Omental fat pad (tissue), 4 donors: ENCODE measurements at places on chromosomes 7 and 10. TPM values are rescaled to one million over a fixed set of nuclear protein-coding genes. Genes with fewer than 3 reads are reported as not detected.

- no peak for DNase-seq
Measured at GRCh38 chr10:112307358-112308124, 24.3 kb downstream of the TECTB start.

- DNase-seq = no peak
Measured at GRCh38 chr7:86911659-86912058, 147.8 kb downstream of the ELAPOR2 start.

DNA sequence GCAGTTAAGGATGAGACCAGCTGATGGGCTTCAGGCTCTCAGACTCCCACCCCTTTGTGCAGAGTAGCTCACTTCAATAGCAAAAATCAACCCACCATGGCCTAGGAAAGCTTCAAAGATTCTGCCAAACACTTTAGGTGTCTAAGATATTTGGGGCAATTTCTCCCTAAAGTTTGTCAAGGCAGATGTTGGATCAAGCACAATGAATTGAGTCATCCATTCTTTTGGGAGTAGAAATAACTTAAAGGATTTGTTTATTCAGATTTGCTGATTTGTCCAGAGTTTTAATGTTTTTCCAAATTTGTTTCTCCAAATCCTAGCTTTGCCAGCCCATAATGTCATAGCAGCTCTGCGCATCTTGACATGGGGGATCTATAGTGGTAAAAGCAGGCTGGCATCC lies 855.1 kb downstream of the LRMDA start:
- no peak for DNase-seq

- no peak for DNase-seq
Measured at GRCh38 chr7:105587909-105588635, 6.8 kb upstream of the EFCAB10 start.

GRCh38 chr10:71161425-71161824 lies 50.9 kb upstream of the UNC5B start:
- no peak for DNase-seq

GRCh38 chr10:86851328-86852207 lies 95.1 kb downstream of the BMPR1A start:
- no peak for DNase-seq

- no peak for DNase-seq
Measured at GRCh38 chr10:128854963-128855362, 612.1 kb upstream of the MGMT start.

DNA sequence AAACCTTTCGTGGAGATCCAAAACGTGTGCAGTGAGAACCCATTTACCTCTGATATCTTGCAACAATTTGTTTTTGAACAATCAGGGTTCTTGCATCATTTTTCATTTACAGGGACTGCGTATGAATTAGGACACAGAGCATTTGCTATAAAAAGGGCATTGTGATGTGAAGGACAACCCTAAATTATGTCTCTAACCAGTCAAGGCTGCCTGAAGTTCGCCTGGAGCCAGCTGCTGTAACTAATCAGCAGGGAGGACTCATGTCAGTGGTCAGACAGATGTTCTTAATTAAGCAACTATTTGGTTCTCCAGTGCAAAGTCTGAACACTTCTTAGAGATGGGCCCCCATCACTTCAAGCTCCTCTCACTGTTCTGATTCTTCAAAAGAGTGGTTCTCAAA lies 674.8 kb downstream of the KCNMA1 start:
- DNase-seq = no peak

GRCh38 chr10:64040781-64041180 lies 519.6 kb downstream of the REEP3 start:
- no peak for DNase-seq

GRCh38 chr10:15349112-15349511 lies 22.0 kb downstream of the FAM171A1 start:
- DNase-seq = no peak

GRCh38 chr10:33325929-33326328 lies 8.5 kb downstream of the NRP1 start:
- DNase-seq = no peak

GRCh38 chr7:139534096-139534495 lies 10.6 kb downstream of the CLEC2L start:
- DNase-seq = no peak

GRCh38 chr7:22356010-22356691 lies 803 bp downstream of the RAPGEF5 start:
- no peak for DNase-seq

- no peak for DNase-seq
Measured at GRCh38 chr7:911791-912480, 35.6 kb downstream of the GET4 start.

DNA sequence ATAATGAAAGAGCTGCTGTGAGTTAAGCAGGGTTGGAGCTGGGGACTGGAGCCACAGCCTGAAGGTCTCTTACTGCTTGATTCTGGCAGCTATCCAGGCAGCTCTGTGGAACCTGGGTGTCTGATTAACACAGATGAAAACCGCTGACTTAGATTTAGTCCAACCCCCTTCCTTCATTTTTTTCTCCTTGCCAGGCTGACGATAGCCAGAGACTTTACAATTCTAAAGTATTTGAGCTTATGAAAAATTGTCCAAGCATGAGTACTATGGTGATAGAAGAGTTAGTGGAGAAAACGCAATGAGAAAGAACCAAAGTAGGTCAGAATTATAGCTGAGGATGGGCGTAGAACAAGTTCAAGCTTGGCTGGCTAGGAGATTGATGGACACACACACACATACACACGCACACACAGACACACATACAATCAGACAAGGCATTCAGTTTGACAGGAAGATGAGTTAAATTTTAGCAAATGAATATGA lies 13.5 kb upstream of the GPR85 start:
- no peak for DNase-seq

DNA sequence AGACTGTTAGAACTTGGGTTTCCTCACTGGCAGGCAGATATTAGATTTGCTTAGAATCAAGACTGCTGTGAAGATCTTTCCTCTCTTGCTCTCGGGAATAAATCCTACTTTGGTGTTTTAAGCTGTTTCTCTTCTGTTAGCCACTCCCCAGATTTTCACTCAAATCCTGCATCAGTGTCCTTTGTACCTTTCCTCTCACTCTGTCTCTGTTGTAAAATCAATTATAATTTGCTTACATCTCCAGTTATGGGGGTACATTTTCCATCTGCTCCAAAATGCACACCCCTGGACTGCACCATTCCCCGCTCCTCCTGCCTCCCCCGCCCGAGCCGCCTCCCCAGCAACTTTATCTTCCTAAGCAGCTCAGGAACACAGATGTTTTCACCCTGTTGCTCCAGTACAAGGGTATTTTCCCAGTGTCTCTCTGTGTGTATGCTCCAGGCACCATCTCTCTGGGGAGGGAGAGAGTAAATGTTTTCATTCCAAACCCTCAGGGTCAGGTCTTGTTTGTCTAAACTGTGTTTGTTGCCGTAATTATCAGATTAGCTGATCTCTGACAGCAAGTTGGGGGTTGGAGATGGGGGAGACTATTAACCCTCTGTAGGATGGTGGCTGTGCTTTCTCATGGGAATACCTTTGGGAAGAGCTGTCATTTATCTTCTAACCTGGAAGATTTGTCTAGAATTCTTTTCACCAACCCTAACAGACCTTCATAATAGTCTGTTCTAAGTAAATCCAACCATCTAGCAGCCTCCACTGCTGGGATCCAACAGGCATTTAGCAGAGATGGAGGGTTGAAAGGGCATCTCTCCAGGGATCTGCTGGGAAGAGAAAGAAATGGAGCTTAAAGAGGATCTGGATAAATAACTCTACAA lies 20.4 kb upstream of the GOT1 start:
- no peak for DNase-seq

GRCh38 chr10:35335133-35336083 lies 901 bp upstream of the CCNY start:
- DNase-seq = no peak

DNA sequence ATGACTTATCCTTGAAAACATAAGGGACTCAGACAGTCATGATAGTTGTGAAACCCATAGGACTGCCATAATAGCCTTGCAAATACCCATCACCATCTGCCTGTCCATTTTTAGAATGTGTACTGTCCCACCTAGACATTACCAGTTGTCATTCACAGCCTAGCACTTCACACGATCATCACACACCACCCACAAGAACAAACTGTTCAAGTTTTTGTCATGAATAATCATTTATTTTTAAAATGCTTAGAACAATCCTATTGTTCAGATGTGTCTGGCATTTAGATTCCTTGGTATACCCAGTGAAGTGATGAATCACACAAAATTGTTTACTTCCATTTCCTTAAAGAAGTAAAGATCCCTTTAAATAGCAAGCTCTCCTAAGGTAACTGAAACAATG lies 46.6 kb downstream of the CCDC3 start:
- no peak for DNase-seq

DNA sequence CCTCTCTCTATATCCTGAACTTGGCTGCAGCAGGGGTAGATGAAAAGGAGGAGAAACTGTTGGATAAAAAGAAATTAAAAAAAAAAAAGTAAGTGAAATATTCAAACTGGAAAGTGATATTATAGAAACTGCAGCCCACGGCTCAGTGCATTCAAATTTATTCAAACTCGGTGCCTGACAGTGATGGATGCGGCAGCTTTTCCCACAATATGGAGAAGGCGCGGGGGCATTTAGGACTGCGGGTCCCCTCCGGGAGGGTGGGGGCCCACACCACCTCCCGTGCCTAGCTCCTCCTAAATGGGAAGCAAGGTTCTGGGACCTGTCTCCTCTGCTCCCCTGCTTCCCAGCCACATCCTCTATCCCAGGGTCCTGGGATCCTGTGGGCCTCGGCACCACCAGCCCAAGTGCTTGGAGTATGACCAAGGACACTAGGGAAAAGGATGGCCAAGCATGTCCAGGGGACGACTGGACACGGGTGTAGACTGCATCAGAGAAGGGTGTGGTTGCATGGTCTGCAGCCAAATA lies 82.4 kb downstream of the HIF1AN start:
- DNase-seq = no peak

DNA sequence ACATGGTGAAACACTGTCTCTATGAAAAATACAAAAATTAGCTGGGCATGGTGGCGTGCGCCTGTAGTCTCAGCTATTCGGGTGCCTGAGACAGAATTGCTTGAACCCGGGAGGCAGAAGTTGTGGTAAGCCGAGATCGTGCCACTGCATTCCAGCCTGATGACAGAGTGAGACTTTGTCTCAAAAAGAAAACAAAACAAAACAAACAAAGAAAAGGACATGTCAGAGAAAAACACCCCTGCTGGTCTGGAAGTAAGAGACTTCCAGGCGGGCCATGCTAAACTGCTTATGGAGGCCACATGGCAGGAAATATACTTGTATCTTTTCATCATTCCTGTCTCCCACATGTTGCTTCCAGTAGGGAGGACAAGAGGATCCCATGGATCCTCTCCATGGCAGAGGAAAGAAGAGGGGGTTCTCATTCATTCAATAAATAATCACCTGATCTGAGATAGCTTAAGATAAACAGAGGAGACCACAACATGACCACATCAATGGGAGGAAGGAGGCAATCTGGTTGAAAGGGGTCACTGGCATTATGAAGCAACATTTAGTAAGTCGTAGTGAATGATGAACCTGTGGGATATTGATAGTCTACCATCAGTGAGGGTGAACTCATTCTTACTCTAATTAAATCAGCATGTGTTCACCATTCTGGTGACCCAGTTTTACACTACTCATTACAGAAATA lies 60.5 kb upstream of the ZNF138 start:
- no peak for DNase-seq

- no peak for DNase-seq
Measured at GRCh38 chr7:151249034-151249731, 689 bp upstream of the SMARCD3 start.

GRCh38 chr7:2990949-2991470 lies 52.7 kb downstream of the CARD11 start:
- no peak for DNase-seq

GRCh38 chr7:44491229-44491628 lies 771 bp upstream of the NUDCD3 start:
- no peak for DNase-seq

KCNH2 gene
- 0.47 TPM for total RNA-seq

OR6V1 gene
- not detected for total RNA-seq

CALHM3 gene
- not detected for total RNA-seq

RHBDD2 gene
- total RNA-seq = 51.9 TPM

AGAP6 gene
- total RNA-seq = 37.6 TPM

SAMD9L gene
- 10.2 TPM for total RNA-seq
